ENCODE measurements at places on chromosomes 4 and X. TPM values are rescaled to one million over a fixed set of nuclear protein-coding genes. Genes with fewer than 3 reads are reported as not detected.

Gene PRKG2
- 0.92 TPM for total RNA-seq

GRCh38 chrX:110242371-110242770, 75.5 kb downstream of the AMMECR1 start:
- no peak for DNase-seq

GRCh38 chr4:17915439-17915838, 104.7 kb downstream of the NCAPG start:
- no peak for DNase-seq

GRCh38 chr4:113766882-113767281, 5.3 kb upstream of the CAMK2D start:
- no peak for DNase-seq

- no peak for DNase-seq
Measured at GRCh38 chr4:153095448-153096204, 108.6 kb upstream of the TRIM2 start.

Gene PNMA3
- total RNA-seq: 1.2 TPM

DNA sequence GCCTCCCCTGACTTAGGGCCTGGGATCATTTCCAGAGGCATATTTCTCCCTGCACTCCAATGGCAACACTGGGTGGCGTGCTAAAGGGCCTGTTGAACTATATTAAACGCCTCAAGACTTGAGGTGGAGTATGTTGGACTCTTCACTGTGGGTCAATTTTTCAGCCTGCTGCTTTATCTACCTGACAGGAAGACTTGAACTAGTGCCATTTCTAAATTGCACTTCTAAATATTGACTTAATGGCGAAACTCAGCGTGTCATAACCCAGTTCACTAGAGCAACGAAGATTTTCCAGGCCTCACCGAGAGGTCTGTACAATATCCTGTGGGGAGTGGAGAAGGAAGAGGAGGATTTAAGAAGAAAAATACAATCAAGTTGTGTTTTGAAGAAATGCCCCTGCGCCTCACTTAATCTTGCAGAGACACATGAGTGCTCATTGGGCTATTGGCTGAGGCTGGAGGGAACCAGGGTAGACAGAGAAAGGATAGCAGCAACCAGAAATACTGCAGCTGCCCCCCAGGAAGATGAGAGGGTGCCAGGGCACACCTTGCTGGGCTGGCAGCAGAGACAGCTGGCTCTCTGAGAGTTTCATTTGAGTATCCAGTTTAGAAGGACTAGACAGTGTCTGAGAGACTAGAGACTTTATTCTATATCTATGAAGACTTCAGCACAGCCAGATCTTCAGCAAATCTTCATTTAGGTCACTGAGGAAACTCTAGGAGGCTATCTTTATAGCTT, 67.4 kb downstream of the ENPP6 start:
- peak; percentile 54 for DNase-seq

Gene CXorf49
- total RNA-seq: not detected

DNA sequence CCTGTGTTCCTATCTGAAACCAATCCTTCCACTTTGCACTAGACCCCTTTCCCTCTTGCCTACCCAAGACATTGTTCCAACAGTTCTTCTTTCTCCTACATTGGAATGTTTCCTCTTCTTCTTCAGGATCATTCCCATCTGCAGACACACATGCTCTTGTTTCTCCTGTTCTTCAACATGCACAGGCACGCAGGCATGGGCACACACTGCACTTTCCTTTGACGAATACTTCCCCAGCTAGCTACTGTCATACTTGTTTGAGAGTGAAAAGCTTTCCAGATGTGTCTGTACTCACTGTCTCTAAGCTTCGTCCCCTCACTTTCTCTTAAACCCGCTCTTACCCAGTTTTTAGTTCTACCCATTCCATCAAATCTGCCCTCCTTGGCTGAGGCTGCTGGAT, 31.8 kb upstream of the ERVMER34-1 start:
- DNase-seq: no peak

Gene SSX1
- not detected for total RNA-seq

GRCh38 chrX:101223226-101223625, 3.6 kb downstream of the DRP2 start:
- DNase-seq: no peak

Gene SPRY1
- total RNA-seq: 105 TPM

All from tongue (tissue), 3 donors.